Body of pancreas (tissue), 4 donors: ENCODE measurements at places on chromosomes 4 and X.

GRCh38 chrX:152445926-152446325, 5.2 kb downstream of the GABRA3 start:
- no peak for DNase-seq

DNA sequence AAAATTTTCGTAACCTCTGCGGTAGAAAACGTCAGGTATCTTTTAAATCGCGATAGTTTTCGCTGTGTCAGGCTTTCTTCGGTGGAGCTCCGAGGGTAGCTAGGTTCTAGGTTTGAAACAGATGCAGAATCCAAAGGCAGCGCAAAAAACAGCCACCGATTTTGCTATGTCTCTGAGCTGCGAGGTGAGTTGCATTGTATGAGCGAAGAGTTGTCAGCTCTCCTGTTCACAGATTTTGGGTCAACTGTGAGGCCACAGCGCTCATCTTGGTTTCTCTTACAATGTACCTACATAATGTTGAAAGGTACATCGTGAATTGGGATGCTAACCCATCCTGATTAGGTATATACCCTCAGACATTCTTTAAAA, 486 bp downstream of the CLCN3 start:
- DNase-seq, result peak; percentile 47

GRCh38 chr4:127048376-127049044, 584.2 kb upstream of the INTU start:
- DNase-seq, result no peak

DNA sequence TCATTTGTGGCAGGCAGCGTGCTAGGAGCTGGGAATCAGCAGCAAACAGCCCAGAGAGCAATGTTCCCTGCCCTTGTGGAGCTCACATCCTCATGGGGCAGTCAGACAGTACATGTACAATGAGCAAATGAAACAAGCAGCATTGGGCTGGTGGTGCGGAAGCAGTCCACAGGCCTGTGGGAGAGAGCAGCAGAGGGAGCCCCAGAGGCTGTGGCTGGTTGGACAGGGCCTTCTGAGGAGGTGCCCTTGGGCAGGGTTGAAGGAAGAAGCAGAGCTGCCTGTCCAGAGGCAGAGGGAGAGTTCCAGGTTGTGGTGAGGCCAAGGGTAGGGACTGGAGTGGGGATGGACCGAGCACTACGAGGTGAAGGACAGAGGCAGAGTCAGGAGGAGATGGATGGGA, 22.5 kb downstream of the MMGT1 start:
- DNase-seq, result no peak

DNA sequence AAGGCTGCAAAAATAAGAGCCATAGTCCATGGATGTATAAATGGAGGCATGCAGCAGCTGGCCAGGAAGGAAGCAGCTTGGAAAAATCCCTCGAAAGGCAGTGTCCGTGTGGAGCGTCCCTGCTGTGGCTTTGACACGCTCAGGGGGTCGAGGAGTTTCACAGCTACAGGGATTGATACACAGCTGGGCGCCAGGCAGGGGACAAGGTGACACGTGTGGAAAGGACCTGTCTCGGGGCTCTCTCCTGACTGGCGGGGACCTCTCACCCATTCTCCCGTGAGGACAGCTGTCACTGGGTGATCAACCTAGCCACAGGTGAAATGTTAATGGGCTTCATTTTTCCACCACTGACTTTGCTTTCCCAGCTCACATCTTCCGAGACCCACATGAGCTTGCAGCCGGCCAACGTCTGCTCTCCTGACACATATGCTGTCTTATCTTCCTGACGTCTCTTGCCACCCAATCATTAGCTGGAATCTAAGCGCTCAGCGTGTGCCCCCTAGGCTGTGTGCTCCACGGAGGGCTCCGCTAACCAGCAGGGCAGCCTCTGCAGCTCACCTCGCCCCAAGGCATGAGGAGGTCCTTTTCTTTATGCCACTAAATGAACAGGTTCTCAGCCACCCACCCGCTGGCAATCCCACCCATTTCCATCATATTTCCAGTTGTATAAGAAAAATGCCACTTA, 89.4 kb upstream of the AFAP1 start:
- no peak for DNase-seq

DNA sequence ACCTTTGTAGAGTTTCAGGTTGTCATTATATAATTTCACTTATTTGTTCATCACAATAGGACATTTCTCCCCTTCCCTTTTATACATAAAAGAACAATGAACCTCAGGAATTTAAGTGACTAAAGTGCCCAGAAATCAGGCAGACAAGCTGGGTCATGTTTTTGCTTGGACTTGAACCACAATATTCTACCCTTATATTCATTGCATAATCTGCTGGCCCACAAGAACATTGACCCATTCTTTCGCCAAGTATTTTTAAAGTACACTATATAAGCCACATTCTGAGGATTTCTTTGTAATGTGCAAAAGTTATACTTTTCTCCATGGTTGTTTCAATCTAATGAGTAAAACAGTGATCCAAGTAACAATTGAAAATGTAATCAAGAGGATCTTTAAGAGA, 637.5 kb upstream of the SLIT2 start:
- DNase-seq, result no peak

- no peak for DNase-seq
Measured at GRCh38 chr4:173211838-173212237, 43.2 kb downstream of the GALNT7 start.

GRCh38 chr4:116849620-116850019, 235.8 kb downstream of the TRAM1L1 start:
- no peak for DNase-seq

DNA sequence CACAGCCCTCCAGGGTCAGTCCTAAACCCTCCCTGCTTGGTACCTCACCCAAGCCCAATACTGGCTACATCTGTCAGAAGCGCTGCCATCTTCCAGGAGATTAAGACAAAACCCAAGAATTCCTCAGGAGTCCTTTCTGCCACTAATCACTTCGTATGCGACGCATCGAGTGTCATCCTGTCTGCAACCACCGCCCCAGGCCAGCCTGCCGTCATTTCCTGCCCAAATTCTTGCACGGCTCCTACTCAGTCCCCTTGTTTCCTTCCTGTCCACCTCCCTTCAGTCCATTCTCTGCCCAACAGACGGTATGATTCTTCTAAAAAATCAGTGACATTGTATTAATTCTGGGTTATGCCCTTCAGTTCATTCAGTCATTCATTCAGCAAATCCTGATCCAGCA, 113.6 kb downstream of the NFKB1 start:
- no peak for DNase-seq

DNA sequence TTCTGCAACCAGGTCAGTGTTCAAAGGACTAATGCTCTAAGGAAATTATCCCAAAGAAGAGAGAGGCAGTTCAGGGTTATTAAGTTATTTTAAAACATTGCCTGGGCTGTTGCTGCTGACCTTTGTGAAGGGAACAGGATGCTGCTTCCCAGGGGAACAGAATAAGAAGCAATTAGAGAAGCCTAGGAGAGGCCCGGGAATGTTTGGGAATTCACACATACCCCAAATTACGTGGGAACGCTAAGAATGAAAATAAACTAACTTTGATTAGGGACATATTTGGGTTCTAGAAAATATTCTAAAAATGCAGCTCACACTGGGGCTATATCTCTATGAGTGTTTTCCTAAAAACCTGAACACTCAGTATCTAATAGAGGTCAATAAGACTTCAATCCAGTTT, 243.1 kb upstream of the FTHL17 start:
- no peak for DNase-seq

DNA sequence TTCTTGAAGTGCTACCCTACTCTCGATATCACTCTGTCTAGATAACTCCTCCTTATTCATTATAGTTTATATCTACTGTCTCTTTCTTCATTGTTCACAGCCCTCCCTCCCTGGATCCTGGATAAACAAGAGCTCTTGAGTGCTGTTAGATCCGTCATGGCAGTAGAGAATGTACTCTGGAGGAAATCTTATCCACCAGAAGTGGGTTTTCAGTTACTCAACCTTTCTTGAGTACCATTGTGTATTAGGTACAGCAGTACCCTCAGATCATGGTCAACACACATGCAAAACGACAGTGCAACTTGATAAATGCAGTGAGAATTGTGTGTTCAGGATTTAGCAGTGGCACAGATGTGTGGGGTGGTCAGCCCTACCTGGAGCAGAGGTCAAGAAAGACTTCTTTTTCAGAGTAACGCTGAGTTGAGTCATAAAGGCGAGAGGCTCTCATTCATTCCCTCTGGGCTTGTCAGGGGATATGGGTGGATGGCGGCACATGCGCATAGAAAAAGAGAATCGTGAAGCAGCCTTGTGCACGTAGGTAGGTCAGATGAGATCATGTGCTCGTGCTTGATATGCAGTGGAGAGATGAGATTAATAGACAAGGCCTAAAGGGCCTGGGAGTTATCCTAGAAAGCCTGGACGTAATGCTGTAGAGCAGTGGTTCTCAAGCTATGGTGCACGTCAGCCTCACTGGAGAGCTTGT, 89.5 kb downstream of the SNX25 start:
- DNase-seq, result no peak

GRCh38 chrX:75369721-75370120, 95.8 kb downstream of the UPRT start:
- no peak for DNase-seq

DNA sequence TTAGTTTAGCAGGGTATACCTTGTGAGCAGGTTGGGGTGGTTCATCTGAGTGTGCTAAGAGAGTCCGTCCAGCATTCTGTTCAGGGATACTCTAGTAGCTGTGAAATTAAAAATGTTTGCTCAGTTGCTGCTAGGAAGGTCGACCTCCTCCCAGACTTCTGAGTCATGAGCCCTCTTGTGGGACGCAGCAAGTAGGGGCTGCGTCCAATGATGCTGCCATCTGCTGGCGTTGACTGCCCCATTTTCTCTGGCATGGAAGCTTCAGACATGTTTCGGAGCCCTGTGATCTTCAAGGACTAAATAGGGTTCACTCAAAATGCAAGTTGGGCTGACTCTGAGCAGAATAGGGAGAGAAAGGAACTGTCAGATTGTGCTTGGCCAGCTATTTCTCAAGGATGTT, 201.0 kb upstream of the ARSJ start:
- DNase-seq, result no peak
